ENCODE measurements at places on chromosomes 11 and 22. TPM values are rescaled to one million over a fixed set of nuclear protein-coding genes. Genes with fewer than 3 reads are reported as not detected.

- DNase-seq, result no peak
These were observed 24.0 kb upstream of the SC5D start for GRCh38 chr11:121268581-121268980.

GRCh38 chr11:96655474-96655873, 265.7 kb downstream of the JRKL start:
- DNase-seq, result no peak

Gene BLID
- 1.2 TPM for total RNA-seq

DNA sequence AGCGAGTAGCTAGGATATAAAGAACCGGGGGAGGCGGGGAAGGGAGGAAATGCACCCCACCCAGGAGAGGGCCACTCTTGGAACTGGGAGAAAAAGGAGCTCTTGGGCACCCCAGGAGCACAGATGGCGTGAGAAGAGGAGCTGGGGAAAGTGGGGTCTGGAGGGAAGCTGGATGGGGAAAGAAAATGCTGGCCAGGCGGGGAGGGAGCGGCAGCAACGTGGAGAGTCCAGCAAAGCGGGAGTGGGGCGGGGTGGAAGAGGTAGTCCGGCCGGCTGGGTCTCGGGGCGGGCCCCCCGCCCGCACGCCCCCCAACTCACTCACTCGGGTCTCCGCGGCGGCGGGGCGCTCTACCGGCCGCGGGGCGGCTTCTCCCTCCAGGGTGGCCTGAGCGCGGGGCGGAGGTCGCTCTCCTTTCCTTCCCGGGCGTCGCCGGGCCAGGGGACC, 522 bp downstream of the TOB2 start:
- DNase-seq, result peak; percentile 53

DNA sequence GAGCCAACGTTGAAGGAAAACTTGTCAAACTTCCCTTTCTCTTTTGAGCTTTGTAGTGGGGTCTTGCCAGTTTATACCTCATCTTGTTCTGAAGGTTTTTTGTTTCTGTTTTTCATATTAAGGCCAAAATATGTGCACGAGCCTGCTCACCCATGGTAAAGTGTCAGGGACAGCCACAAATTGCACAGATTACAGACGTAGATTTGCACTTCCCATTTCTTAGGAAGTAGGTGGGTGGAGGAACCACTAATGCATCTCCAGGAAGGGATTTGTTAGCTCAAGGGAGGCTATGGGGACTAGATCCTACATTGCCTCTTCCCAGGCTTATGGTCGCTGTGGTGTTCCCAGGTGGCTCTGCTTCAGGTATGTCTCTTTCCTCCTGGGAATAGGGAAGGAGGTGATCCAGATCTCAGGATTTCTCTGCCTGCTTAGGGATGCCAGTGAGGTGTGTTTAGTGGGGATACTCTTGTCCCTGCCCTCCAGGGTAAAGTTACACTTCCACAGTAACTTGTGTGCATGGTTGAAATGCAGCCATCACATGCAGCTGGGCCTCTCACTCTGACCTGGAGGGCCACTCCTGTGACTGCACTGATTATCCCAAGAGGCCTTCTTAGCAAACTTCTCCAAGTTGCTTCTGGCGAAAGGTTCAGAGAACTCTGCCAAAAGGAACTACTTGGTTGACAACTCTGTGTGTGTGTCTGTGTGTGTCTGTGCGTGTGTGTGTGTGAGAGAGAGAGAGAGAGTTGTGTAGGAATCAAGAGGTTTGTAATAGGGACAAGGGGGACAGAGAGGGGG, 9.8 kb downstream of the PPFIBP2 start:
- peak; percentile 75 for DNase-seq

GRCh38 chr22:34072585-34072984, 152.3 kb upstream of the LARGE1 start:
- DNase-seq, result no peak

GRCh38 chr11:102279641-102280170, 37.6 kb upstream of the BIRC3 start:
- DNase-seq, result peak; percentile 92

GRCh38 chr22:25892678-25893077, 150.7 kb downstream of the MYO18B start:
- no peak for DNase-seq

GRCh38 chr11:6402061-6402470, 11.8 kb downstream of the SMPD1 start:
- DNase-seq, result no peak

DNA sequence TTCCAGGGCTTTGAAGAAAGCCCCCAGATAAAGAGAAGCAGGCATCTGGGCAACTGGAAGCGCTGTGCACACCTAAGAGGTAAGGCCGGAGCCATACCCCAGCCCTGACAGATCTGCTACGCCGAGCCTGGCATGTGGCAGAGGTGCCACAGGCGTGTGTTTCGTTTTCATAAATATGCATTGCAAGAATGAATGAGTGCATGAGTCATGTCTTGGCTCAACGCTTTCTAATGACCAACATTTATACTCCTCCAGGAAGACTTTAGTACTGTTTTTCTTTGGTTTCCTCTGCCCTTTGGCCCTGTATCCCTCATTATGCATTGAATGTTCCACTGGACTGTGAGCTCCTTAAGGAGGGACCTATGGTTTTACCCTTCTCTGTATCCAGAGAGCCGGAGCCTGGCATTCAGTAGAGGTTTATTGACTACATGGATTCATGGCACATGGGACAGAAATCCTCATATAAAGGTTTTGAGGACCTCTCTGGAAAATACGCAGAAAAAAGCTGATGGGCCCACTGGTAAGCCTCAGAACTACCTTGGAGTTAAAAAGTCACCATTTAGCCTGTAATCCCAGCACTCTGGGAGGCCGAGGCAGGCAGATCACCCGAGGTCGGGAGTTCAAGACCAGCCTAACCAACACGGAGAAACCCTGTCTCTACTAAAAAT, 38.9 kb upstream of the CSNK2A3 start:
- peak; percentile 69 for DNase-seq

DNA sequence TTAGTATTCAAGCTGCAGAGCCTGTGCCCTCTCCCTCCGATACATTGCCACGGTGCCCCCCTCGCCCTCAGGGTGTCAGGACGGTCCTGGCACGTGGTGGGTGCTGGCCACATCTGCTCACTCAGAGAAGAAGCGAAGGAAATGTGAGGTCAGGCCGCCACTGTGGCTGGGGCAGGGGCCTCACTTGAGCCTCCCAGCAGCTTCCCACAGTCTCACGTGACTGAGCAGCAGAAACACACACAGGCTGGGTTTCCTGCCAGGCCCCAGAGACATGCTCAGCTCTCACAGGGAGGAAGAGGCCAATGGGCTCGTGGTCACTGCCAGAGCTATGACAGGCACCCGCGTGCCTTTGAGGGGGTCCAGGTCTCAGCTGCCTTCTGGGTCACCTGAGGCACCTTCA, 37.9 kb upstream of the PRR5 start:
- DNase-seq, result peak; percentile 86

GRCh38 chr11:109853156-109853776, 239.9 kb upstream of the ZC3H12C start:
- peak; percentile 66 for DNase-seq

DNA sequence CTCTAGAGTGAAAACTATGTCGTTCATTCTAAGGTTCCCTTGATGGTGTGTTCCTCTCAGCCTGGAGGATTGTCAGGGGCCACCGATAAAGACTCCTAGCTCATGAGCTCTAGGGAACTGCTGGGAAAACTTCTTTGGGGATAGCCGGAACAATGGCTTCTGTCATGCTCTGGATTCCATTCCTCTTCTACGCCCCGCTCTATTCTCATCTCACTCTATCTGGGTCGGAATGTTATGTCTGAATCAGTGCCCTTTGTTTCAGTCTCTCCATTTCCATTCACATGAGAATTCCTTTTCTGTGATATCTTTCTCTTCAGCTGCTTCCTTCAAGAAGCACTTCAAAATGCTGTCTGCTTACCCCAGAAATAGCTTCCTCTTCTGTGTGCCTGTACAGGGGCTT, 16.9 kb upstream of the SLCO2B1 start:
- no peak for DNase-seq

Gene LPXN
- 3.3 TPM for total RNA-seq

- DNase-seq, result no peak
These were observed 30.3 kb downstream of the ATM start for GRCh38 chr11:108253176-108253575.

Gene JAML
- total RNA-seq, result 2.5 TPM

Gene TMEM191B
- 0.13 TPM for total RNA-seq

- DNase-seq, result peak; percentile 71
These were observed 25.3 kb downstream of the ANO1 start for GRCh38 chr11:70103256-70103975.

GRCh38 chr11:84381666-84382065, 1095.5 kb upstream of the CCDC90B start:
- no peak for DNase-seq

Gene EIF1AD
- 26.0 TPM for total RNA-seq

DNA sequence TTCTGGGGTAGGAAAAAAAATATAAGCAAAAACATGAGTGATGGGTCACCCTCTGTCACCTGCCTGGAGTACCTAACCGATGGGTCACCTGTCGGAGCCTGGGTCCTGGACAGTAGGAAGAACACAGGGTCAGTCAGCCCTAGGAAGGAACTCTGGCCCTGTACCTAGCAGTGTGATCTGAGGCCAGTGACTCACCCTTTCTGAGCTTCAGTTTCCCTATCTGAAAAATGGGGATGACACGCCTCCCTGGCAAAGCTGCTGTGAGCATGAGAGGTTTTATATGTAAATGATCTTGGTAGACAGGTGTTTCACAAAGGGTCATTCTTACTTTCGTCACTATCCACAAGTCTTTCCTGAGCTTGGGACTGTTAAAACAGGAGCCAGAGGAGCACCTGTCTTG, 182.0 kb downstream of the ST3GAL4 start:
- DNase-seq, result no peak

- no peak for DNase-seq
These were observed 1.4 kb downstream of the RIN1 start for GRCh38 chr11:66334605-66335442.

- DNase-seq, result no peak
These were observed 17.1 kb downstream of the VWCE start for GRCh38 chr11:61278001-61278470.

Gene FOLR3
- total RNA-seq, result not detected

Gene EHD1
- total RNA-seq, result 46.1 TPM

DNA sequence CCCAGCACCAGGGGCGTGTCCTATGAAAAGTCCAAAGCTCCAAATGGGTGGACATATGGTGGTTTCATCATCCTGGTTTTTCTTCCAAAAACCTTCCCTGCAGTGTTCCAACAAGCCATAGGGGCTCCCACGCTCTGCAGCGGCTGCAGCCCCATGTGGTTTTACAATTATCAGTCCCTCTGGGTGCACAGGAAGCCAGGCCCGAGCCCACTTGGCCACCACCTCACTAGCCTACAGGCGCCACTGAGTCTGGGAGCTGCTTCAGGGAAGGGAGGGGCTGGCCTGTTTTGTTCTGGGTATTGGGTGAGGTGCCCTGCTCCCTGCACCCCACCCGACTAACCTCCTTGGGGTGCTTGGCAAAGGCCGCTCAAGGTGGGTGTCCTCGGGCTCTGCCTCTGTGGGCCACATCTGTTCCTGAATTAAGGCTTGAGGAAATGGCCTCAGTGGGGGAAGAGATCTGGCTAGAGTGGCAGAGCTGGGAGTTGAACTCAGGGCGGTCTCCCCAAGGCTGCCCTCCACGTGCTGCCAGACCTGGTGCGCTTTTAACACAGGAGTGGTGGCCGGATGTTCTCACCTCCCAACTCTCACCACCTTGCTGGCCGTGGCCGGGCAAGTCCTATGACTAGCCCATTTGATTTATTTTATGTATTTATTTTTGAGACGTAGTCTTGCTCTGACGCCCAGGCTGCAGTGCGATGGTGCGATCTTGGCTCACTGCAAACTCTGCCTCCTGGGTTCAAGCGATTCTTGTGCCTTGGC, 5.3 kb upstream of the CDC42BPG start:
- peak; percentile 68 for DNase-seq

Gene RBMXL2
- 0.04 TPM for total RNA-seq

Gene DGCR6
- 22.5 TPM for total RNA-seq

DNA sequence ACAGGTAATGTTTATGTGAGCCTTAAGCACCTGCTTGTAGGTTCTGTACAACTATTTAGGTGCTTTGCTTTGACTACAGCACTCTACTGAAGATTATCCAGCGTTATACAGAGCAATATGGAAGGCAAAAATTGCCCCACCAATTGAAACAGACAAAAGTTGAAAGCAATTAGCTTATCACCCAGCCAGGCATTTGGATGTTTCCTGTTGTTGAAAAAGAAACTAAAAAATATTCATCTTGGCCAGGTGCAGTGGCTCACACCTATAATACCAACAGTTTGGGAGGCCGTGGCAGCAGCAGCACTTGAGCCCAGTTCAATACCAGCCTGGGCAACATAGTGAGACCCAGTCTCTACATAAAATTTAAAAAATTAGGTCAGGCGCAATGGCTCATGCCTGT, 18.5 kb downstream of the ATL3 start:
- no peak for DNase-seq

GRCh38 chr22:46511151-46512038, 26.0 kb downstream of the CELSR1 start:
- DNase-seq, result peak; percentile 21

DNA sequence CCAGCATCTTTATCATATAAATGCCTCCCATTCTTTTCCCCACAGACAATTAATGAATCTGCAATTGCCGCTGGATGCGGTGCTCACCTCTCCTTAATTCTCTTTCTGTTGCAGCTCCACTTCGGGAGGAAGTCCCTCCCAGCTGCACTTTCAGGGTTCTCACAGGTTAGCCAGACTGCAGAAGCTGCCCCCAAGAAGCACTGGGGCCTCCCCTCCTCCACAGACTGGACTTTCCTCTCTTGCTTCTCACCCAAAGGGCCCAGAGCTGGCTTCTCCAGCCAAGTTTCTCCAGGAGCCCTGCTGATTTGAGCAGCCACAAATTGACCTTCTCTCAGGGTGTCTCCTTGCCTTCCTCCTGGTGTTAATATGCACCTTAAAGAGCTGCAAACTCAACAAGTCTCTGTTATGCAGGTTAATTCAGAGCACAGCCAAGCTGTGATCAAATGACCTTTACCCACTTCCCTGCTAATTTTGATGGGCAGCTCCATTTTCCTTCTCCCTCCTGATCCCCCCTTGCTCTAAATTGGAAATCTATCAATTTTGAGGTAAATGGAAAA, 298.9 kb downstream of the BUD13 start:
- DNase-seq, result no peak

- peak; percentile 43 for DNase-seq
These were observed at the start of gene MS4A6A for GRCh38 chr11:60182541-60183330. MS4A6A (minus strand) TSS chr11:60183083; CDS start chr11:60181727, 1,356 bp downstream.

- DNase-seq, result peak; percentile 75
These were observed 88.5 kb downstream of the MYEOV start for GRCh38 chr11:69382131-69383128.

- DNase-seq, result no peak
These were observed 66.0 kb upstream of the GRAMD1B start for GRCh38 chr11:123364080-123364479.

- DNase-seq, result peak; percentile 67
These were observed 45.3 kb upstream of the CD82 start for GRCh38 chr11:44519989-44520737.

Gene UBASH3B
- 4.5 TPM for total RNA-seq

- DNase-seq, result no peak
These were observed 15.6 kb upstream of the FXYD2 start for GRCh38 chr11:117839936-117840813.

DNA sequence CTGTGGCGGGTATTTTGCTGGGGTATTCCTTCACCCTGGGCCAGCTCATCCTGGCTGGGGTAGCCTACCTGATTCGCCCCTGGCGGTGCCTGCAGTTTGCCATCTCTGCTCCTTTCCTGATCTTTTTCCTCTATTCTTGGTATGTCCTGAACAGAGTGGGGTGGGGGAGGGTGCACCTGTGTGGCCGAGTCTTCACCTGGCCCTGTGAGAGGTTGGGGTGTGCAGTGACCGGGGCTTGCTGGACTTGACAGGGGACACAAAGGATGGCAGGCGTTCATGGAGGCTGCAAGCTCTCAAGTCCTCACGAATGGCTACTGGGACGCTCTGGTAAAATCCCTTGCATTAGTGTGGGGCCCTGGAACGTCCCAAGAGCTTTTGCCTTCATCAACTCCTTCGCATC, 39.3 kb downstream of the CAPN1 start:
- no peak for DNase-seq

Gene C11orf71
- total RNA-seq, result 6.1 TPM

Measured in muscle of leg (tissue), 16 donors.